ENCODE measurements at places on chromosomes 4 and X.

DNA sequence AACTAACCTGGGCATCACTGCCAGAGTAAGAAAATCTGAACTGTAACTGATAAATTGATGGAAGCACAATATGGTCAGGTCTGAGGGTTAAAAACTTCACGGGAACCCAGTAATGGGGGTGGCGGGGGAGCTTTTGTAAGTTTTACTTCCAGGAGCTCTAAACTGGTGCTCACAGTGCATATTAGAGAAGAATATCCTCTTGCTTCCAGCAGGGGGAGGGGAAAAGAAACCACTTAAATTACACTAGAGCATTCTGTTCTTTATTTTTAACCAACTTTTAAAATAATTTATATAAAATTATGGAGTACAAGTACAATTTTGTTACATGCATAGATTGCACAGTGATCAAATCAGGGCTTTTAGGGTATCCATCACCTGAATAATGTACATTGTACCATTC, 33.7 kb downstream of the WDR17 start:
- no peak for DNase-seq

GRCh38 chr4:76499461-76499860, 64.4 kb downstream of the SHROOM3 start:
- DNase-seq = no peak

- DNase-seq = no peak
Observed at GRCh38 chr4:97153042-97153441, 990.2 kb downstream of the STPG2 start.

- no peak for DNase-seq
Observed at GRCh38 chr4:75232546-75232945, 281.7 kb downstream of the RCHY1 start.

- DNase-seq = no peak
Observed at GRCh38 chr4:123378794-123379193, 17.8 kb upstream of the SPRY1 start.

DNA sequence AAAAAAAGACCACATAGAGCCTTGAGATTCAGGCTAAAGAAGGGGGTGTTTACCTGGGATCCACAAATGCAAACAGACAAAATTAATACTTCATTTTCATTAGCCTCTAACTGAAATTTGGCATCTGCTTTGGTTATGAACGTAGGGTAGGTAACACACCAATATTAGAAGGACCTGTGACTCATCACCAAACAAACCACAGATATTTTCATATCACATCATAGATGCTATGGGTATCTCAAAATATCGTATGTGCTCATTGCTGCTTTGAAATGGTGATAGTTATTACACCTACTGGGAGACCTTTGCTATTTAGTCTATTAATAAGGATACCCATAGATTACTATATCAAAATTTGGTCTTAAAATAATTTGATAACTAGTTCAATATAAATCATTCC, 180.6 kb upstream of the MAP3K15 start:
- no peak for DNase-seq

DNA sequence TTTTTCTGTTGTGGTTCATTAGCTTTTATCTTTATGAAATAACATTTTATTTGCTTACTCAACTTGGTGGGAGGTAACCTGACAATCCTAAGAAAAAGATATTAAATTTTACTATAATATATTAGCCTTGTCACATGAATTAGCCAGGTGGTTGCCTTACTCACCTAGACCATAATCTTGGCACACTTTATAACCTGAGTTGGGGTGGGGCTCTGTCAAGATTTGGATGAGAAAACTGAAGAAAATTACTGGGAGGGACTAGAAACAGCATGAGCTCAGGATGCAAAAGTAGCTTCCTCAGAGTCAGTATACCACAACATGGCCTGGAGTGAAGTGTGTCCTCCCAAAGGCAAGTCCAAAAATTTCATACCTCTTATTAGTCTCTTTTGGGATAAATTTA, 164.9 kb upstream of the ANXA3 start:
- DNase-seq = no peak

GRCh38 chr4:152734699-152735050, 44.9 kb downstream of the TIGD4 start:
- no peak for DNase-seq

DNA sequence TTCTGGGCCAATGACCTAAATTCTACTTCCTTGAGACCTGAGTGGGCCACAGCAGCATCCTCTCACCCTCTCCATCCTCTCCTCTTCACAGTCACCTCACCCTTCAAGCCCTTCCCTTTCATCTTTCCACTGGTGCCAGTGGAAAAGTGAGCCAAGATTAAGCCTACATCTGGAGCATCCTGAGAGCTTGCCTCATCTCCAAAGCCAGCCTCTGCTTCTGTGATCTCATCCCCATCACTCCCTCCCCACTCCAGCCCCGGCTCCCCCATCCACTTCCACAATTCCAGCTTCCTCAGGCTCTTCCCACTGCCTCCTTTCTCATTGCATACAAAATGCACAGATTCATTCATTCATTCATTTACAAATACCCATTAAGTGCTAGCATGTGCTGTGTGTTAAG, 10.1 kb upstream of the RASL11B start:
- DNase-seq = no peak

DNA sequence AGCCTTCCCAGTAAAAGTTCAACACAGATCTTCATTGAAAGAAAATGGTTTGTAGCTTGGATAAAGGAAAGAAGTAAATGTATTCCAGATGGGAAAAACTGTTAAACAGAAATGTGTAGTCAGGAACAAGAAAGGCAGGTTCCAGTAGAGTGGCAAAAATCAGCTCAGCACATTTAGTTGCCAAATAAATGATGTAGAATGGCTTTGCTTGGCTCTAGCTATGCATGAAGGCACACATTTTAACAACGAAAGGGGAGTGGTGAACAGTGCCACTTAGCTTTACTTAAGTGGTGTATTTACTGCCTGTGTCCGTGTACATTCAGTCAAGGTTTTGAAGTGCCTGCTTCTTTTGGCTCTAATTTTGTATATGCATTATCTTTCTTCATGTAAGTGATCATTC, 644.5 kb upstream of the ATOH1 start:
- no peak for DNase-seq

- no peak for DNase-seq
Observed at GRCh38 chr4:41141900-41142299, 72.4 kb downstream of the APBB2 start.

DNA sequence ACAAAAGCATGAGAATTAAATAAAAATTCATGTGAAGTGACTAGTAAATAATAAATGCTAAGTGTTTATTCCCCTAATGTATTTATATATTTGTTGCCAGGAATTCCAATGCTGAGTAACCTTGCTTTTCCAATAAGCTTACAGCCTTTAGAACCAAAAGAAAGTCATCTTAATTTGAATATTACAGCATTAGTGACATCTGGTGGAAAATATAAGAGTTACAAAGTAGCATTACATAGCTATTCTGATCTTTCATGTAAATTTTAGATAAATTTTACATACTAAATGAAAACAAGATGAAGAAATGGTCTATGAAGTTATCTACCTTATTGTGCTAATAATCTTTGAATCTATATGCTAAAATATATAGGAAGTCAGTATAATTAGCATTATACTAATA, 10.4 kb downstream of the MAD2L1 start:
- no peak for DNase-seq

GRCh38 chr4:84309191-84309590, 189.9 kb downstream of the NKX6-1 start:
- no peak for DNase-seq

GRCh38 chrX:21932292-21933002, 8.1 kb upstream of the SMS start:
- DNase-seq = no peak

DNA sequence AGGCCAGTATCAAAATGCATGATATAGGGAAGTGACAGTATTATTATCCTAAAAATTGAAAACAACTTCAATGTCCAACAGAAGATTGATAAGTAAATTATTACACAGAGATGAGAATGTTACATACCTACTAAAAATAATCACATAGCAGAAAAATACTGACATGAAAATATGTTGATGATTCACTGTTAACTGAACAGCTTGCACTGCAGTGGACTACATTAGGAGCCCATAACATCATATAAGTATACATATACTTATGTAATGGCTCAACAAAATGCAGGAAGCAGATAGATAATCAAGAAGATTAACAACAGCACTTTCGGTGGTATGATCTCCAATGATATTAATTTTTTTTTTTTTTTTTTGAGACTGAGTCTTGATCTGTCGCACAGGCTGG, 7.1 kb downstream of the CLOCK start:
- no peak for DNase-seq

- no peak for DNase-seq
Observed at GRCh38 chr4:52244103-52244775, 193.1 kb downstream of the SPATA18 start.

DNA sequence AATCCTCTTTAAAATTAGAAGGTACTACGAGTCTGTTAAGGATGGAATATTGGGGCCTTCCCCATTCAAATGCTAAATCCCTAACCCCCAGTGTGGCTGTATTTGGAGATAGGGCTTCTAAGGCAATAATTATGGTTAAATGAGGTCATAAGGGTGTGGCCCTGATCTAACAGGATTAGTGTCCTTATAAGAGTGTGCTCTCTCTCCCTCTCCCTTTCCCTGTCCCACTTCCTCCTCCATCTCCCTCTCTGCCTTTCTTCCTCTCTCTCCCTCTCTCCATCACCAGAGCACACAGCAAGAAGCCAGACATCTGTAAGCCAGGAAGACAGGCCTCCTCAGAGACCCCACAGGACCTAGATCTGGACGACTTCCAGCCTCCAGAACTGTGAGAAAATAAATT, 116.9 kb downstream of the COL25A1 start:
- DNase-seq = no peak

All from GM12878 (cell line).